ENCODE measurements at places on chromosomes 16 and 17.

- peak; percentile 90 for DNase-seq
Measured at GRCh38 chr17:55295411-55296170, 30.8 kb downstream of the HLF start.

DNA sequence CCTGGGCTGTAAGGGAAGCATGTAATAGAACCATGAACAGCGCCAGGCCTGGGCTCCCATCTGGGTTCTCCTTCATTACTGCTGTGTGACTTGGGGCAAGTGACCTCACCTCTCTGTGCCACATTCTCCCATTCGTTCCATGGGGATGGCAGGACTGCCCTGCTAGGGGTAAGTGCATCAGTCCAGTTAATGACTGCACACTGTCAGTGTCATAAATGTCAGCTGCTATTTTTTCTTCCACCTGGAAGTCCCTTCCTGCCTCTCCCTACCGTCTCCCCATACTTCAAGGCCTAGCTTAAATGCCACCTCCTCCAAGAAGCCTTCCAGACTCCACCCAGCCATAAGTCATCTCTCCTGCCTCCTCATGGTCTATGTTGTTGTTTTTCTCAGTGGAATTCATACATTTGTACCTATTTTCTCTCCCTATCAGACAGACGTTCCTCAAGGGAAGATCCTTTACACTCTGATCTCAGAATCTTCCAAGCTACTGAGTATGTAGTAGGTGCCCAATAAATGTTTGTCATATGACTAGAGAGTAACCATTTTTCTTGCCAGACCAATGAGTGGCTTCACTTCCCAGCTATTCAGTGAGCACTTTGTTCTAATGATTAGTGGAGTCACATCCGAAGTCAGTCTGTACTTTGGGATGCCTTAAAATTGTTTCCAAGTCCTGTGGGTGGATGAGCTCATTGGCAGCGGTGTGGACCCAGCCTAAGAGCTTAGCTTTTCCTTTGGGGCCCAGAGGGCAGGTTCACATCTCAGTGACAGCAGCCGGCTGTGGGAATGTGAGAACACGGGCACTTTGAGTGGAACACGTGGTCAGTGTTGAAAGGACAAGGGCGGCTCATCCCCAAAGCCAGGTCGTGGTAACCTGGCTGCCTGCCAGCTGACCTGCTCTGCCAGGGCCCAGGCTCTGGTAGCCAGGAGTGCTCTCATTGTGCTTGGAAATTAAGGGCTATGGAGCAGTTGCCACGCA is 147.5 kb upstream of the GSE1 start:
- no peak for DNase-seq

DNA sequence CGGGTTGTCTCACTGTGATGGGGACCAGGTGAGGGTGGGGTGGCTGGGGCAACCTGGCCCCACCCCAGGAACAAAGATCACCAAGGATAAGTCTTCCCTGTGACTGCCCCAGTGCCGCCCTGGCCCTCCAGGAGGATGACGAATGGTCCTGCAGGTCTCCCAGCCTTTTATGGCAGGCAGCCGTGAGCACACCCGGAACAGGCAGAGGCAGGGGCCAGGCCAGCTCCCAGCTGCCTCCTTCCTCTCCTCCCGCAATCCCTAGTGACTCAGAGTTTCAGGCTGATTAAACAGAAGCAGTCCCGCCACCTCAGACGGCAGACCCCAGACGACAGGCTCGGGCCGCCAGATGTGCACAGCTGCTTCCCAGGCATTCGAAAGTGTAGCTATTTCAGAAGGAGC is 13.3 kb downstream of the JUP start:
- DNase-seq, result peak; percentile 89

DNA sequence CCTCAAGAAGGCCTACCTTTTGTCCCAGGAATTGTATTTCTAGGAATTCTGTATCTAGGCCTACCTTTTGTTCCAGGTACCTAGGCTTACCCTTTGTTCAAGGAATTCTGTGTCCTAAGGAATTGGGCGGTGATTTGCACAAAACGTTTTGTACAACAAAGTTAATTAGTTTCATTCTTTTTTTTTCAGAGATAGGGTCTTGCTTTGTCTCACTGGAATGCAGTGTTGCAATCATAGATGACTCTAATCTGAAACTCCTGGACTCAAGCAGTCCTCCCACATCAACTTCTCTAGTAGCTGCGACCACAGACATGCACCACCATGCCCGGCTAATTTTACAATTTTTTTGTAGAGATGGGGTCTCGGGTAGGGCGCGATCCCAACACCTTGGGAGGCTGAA is 7.0 kb downstream of the CDR2L start:
- DNase-seq, result no peak

DNA sequence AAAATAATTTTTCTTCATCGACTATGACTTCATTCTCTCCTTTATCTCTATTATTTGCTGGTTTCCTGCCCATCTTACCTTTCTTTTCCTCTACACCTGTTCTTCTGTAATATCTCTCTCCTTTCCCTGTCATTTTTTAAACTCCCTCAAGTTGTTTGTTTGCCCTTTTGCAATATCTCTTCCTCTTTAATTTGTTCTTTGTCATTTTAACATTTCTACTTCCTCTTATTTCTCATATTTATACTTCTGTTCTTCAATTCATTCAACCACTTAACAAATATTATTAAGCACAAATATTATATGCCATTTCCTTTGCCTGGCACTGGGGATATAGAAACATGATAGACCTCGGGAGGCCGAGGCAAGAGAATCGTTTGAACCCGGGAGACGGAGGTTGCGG is 22.6 kb downstream of the MAP3K3 start:
- no peak for DNase-seq

- peak; percentile 92 for DNase-seq
Measured at GRCh38 chr16:85821390-85822135, 22.1 kb downstream of the COX4I1 start.

DNA sequence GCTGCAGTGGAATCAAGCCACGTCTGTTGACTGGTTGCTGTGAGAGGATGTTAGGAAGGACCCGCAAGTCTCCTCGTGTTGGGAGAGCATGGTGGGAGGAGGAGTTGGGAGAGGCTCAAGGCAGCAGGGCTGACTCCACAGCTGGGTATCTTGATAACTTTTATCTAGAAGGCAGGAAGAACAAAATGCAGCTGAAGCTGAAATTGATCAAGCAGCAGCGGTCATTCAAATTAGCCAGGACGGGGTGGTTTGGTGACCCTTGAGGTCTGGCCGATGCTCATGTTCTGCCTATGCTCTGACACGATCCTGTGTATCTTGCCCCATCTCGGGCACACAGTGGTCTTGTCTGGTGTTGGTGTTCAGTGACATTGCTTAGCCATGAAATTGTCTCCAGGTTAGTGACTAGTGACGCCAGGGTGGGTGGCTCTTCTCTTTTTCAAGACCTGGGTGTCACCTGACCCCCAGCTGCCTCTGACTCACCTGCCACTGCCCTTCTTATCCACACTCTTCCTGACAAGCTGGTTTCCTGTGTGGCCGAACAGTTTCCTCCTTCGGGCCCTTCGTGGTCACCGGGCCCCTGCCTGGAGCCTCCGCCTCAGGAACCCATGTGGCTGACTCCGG is 19.1 kb downstream of the NPTX1 start:
- DNase-seq, result no peak
